H1 (cell line): ENCODE measurements at places on chromosomes 7 and 10. TPM values are rescaled to one million over a fixed set of nuclear protein-coding genes. Genes with fewer than 3 reads are reported as not detected.

Gene ASNS
- total RNA-seq: 135 and 150 TPM in 2 replicates

GRCh38 chr10:89478085-89478738 lies 57.2 kb downstream of the SLC16A12 start:
- peak; percentile 49 for DNase-seq

Gene SPDYE5
- not detected in 2 replicates for total RNA-seq

- DNase-seq: no peak
Measured at GRCh38 chr10:79299397-79300241, 47.6 kb upstream of the PPIF start.

- no peak for DNase-seq
Measured at GRCh38 chr7:35498416-35498815, 196.5 kb downstream of the HERPUD2 start.

Gene TLX1
- total RNA-seq: not detected in 2 replicates

Gene TFAM
- total RNA-seq: 97.3 and 97.5 TPM in 2 replicates

DNA sequence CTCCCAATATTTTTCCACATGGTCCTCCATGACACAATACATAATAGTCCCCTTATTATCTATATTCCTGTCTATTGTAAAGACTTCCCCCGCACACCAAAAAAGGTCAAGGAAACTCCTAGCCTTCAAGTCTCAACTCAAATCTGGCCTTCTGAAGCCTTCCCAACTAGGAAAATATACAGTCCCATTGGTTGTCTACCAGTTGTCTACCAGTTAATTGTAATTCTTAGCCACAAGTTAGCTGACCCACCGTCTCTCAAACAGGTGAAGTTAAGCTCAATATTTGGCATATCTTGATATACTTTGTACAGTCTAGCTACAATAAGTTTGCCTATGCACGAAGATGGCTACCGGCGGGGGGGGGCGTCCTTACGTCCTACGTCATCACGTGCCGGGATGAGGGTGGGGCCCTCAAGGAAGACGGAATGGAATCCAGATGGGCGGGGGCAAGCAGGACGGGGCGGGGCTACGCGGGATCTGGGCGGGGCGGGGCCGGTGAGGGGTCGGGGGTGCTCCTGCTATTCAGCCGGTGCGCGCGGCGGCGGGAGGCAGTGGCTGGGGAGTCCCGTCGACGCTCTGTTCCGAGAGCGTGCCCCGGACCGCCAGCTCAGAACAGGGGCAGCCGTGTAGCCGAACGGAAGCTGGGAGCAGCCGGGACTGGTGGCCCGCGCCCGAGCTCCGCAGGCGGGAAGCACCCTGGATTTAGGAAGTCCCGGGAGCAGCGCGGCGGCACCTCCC lies at the start of gene AHR:
Gene AHR (plus strand): TSS at position 551 of the 738 bp plus-strand sequence. CDS start 613 bp downstream, outside the sequence.
- peak; percentile 50 for DNase-seq

Gene HECW1
- 10.5 and 12.7 TPM in 2 replicates for total RNA-seq

GRCh38 chr10:69863580-69863979 lies 61.9 kb downstream of the COL13A1 start:
- no peak for DNase-seq

DNA sequence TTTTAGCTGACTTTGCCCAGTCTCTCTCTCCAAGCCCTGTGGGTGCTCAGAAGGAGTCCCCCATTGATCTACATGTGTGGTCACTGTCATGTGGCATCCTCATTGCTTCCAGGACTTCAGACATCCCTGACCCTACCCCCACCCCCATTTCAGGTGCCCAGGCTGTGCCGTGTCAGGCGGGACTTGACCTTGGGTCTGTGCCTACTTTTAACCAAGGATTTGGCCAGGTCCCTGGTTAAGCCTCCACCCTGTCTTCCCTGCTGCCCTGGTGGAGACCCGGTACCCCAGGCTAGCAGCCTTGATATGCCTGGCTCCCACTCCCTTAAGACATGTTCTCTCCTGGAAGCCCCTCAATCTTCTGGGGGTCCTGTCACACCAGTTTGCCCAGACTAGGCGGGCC lies 31.3 kb downstream of the PRF1 start:
- DNase-seq: no peak

Gene SFRP4
- total RNA-seq: not detected in 2 replicates

DNA sequence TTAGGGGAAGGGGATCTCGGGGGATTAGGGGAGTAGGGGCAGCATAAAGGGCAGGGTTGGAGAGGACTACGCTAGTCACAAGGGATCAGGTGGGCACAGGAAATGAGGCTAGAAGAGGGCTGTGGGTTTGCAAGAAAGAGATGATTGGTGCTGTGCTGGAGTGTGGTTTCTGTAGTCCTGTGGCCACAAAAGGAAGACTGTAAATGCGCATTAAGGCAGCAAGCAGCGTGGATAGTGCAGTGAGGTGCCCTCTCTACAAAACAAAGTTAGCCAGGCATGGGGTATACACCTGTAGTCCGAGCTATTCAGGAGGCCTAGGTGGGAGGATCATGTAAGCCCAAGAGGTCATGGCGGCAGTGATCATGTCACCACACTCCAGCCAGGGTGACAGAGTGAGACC lies 212.1 kb downstream of the MLLT10 start:
- DNase-seq: no peak

GRCh38 chr7:105246679-105247078 lies 142.0 kb downstream of the SRPK2 start:
- DNase-seq: no peak

Gene TRIM73
- total RNA-seq: 0.90 and 1.0 TPM in 2 replicates

DNA sequence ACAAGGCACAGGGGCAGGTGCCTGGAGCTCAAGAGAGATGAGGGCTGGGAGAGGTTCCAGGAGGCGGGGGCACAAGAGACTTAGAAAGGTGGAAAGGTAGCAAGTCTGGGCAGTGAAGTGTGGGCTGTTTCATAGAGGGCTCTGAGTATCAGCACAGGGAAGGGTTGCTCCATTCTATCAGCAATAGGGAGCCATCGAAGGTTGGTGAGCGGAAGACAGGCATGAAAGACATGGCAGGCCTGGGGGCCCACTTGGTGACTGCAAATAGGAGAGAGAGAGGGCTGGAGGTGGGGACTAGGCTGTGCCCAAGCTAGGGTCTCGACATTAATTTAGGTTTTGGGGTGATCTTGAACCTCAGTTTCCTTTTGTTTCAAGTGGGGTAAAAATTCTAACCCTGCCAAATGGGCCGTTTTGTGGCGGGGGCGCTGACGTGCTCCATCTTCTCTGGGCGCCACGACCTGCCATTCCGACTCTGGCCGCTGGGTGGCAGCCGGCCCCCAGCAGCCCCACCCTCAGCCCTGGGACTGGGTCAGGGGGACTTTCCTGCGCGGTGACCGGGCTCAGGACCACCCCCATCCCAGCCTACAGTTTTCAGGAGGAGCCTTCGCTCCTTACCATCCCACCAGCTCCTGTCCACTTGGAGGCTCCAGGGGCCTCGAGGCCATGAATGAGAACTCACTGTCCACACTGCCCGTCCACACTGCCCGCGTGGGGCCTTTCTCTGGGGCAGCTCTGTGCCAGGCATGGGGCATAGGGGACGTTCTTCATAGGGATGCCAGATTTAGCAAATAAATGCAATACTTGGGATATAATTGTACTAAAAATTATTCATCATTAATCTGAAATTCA lies 37.2 kb upstream of the PCBD1 start:
- peak; percentile 17 for DNase-seq

- DNase-seq: no peak
Measured at GRCh38 chr7:55477781-55478374, 94.4 kb downstream of the VOPP1 start.

DNA sequence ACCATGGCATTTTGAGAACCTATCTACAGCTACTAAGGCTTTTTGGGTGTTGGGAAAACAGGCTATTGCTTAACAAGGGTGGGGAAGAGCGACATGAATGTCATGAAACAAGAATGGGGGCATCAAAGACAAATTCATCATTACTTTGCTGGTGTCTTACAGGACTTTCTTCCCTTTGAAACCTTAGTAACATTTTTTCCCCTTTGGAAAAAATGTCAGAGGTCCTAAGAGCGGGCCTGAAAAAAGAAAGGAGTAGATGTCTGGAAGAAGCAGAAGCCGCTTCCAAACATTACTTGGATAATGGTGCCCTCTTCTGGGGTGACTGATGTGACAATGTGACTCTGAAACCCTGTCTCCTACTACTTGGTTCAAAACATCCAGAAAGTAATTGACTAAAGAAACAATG lies 3.8 kb upstream of the DDX50 start:
- DNase-seq: peak; percentile 59

Gene C10orf143
- 1.3 and 2.0 TPM in 2 replicates for total RNA-seq

DNA sequence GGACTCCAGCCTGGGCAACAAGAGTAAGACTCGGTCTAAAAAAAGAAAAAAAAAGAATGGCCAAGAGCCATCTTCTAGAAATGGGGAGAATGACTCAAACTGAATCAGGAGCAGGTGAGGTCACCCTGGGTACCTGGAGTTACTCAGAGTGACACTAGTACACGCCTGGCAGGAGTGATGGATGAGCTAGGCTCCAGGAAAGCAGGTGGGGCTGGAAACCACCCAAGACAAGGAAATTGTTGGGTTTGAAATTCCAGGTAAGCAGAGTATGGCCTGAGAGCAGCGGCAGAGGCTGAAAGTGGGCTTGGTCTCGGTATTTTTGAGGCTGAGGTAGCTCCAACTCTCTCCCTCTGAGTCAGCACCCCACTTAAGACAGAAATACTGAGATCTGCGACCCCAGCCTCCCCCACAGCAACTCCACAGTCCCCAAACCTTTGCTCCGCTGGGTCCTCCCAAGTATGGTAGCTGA lies 18.5 kb downstream of the DDIT4 start:
- DNase-seq: no peak

Gene CPA4
- not detected in 2 replicates for total RNA-seq

GRCh38 chr7:125847055-125847454 lies 917.4 kb upstream of the POT1 start:
- no peak for DNase-seq

Gene SMO
- total RNA-seq: 61.2 and 64.5 TPM in 2 replicates

GRCh38 chr7:25180592-25180923 lies 47.7 kb downstream of the NPVF start:
- DNase-seq: no peak

GRCh38 chr7:19290066-19290465 lies 144.8 kb upstream of the FERD3L start:
- no peak for DNase-seq

Gene TCAF2
- total RNA-seq: 0.20 and 0.31 TPM in 2 replicates

Gene ARMH3
- total RNA-seq: 16.1 and 18.3 TPM in 2 replicates

Gene HOXA10
- total RNA-seq: not detected in 2 replicates

Gene MOGAT3
- 0.82 TPM in 1 of 2 replicates, not detected in the other for total RNA-seq

DNA sequence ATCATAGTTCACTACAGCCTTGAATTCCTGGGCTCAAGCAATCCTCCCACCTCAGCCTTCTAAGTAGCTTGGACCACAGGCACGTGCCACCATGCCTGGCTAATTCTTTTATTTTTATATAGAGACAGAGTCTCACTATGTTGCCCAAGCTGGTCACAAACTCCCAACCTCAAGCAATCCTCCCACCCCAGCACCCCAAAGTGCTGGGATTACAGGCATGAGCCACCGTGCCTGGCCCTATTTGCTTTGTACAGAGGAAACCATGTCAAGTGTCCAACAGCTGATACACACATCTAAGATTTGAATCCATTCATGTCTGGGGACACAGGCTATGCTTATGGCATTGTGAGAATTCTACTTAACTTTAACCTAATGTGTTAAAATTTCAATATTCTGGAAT lies 29.9 kb upstream of the MPP7 start:
- no peak for DNase-seq

DNA sequence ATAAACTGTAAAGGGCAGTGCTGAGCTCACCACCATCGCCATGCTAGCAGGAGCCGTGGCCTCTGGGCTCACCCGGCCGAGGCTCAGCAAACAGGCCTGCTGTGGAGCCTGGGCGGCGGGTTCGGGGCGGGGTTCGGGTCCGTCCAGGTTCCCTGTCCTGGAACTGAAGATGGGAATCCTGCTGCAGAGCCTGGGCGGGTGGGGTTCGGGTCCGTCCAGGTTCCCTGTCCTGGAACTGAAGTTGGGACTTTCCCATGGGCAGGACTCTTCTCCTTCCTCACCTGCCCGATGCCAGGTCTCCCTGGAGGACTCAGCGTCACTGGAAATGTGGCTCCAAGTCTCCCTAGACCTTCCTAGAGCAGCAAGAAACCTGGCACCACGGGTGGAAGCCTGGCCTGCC lies 36.6 kb downstream of the EN2 start:
- no peak for DNase-seq

GRCh38 chr7:3210531-3210930 lies 90.5 kb upstream of the SDK1 start:
- peak; percentile 54 for DNase-seq

- DNase-seq: no peak
Measured at GRCh38 chr7:17624379-17624778, 315.9 kb downstream of the SNX13 start.

GRCh38 chr10:89122433-89123051 lies 84.6 kb downstream of the CH25H start:
- DNase-seq: no peak

Gene UPF2
- 32.8 and 33.6 TPM in 2 replicates for total RNA-seq

- no peak for DNase-seq
Measured at GRCh38 chr7:74097937-74098614, 14.5 kb downstream of the LIMK1 start.

DNA sequence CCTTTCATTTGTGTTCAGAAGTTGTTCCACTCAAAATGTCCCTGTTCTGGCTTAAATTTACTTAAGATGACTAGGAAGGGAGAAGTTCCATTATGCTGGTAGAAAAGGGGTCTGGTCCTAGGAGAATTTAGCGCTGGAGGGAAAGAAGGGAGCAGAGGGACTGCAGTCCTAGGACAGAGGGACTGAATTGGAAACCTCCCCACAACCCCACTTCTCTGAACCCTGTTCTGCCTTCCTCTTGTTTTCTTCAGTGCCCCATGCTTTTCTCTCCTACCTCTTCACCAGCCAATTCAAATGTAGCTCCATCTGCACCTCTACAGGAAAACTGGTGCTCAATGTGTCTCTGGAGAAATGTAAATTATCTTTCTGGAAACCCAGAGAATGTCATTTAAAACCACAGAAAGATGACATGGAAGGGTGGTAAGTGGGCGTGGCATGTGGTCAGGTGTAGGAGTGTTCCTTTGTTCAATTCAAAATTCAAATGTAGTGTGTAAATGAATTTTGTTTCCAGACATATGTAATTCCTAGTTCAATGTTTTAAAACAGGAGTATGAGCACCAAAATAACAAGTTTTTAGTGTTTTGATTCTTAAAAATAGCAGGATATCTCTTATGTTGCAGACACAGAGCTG lies 24.0 kb upstream of the RHOBTB1 start:
- no peak for DNase-seq

Gene ATOH7
- total RNA-seq: 0.21 and 0.39 TPM in 2 replicates

Gene DAGLB
- total RNA-seq: 22.1 and 27.0 TPM in 2 replicates

Gene PRR15
- 7.9 and 10.1 TPM in 2 replicates for total RNA-seq

Gene SAMD9
- 0.04 TPM in 1 of 2 replicates, not detected in the other for total RNA-seq
